HS-27A (cell line): ENCODE measurements at places on chromosomes 3 and 15.

- no peak for DNase-seq
These were observed 516.7 kb downstream of the FOXP1 start for GRCh38 chr3:71066849-71067261.

DNA sequence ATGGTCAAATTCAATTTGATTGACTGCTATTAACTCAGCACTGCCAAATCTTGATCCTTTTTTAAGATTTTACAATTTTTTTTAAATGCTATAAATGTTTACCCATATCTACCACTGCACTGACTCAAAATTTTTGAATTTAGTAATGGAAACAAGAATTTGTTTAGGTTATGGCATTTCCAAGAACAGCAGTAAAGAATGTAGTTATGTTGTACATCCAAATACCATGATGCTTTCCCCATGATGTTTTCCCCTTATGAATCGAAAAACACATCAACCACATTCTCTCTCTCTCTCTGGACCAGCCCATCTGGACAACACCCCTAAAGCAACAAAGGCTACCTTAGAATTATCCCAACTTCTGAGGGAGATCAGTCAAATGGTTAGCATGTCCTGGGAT, 14.2 kb downstream of the CHRM5 start:
- DNase-seq = no peak

DNA sequence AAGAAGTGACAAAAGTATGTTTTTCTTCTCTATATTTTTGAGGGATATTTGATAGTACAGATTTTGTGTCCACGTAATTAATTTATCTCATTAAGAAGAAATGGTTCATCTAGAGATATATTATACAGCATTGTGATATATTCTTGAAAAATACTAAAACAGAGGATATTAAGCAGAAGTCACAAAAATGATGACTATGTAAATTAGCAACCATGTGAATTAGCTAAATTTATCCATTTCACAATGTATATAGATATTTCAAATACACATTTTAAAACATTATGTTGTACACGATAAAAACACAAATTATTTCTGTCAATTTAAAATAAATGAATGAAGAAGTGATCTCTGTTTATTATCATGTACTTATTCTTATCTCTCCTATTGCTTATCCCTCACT, 989.5 kb downstream of the TUSC7 start:
- no peak for DNase-seq

GRCh38 chr15:34753236-34753894, 1.4 kb downstream of the GJD2 start:
- DNase-seq = peak; percentile 8

DNA sequence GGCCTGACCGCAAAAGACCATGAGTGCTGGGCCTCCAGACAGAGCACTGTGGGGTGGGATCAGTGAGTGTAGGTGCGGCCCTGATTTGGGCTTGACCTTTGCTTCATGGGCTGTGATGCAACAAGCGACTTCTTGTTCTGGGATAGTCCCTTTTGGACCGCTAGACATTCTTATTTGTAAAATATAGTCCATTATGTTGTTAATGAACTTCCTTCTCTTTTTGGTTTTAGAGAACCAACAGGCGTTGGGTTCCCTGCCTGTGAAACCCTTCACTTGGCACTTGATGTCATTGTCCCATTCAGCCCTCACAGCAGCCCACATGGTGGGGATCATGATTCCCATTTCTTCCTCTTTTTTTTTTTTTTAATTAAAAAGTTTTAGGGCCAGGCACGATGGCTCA, 15.8 kb upstream of the TRH start:
- no peak for DNase-seq

DNA sequence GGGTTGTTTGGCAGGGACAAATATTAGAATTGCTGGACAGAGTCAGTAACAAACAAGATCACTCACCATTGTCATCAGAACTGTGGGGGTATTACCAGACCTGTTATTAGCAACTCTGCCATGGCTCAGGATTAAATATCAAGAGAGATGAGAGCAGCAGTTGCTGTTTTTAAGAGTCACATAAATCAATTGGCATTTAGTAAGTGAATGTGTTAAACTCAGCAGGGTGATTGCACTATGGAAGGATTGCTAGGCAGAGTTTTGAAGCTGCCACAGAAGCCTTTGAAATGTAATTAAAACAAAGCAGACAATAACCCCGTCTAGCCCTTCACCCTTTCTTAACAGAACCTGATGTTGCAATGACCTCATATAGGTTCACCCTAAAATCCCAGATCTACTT, 238.8 kb downstream of the GAP43 start:
- DNase-seq = no peak

GRCh38 chr3:56800130-56800831, 1.5 kb downstream of the ARHGEF3 start:
- no peak for DNase-seq

DNA sequence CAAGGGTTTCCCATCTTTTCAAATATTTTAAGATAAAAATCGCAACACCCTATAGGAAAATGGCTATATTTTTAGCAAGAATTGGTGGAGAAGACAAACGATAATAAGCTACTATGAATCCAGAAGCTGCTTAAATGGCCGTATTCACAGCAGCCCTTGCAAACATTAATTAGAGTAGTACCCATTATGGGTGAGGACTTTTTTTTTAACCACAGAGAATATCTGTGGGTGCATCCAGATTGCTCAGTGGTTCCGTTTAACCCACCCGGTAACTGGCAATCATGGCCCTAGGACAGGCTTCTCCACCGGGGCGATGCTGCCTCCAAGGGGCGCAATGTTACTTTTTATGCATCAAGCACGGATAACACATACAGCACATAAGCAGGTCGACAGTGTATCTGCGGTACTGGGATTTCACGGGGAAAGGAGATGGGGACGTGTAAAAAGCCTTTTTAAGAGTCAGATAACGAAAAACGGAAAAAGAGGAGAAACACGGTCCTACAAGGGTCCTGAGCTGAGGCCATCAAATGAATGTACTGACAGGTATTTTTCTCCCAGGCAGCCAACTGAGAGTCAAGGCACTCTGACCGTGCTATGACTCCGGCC, 968 bp upstream of the TMEM266 start:
- DNase-seq = no peak

DNA sequence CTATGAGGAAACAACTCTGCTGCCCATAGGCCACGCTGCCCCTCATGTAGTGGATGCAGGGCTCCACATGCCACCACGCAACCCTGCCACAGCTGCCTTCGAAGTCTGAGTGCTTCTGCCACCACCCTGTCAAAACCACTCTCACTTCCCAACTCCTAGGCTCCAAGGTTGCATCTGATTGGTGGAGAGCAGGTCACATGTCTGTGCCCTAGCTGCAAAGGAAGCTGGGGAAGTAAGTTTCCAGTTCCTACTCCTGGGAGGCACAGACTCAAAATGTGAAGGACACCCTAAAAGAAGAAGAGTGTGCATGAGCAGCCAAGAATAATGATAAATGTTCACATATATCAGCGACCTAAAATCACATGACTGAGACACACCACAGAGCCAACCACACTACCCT, 31.9 kb upstream of the TICRR start:
- DNase-seq = no peak

- no peak for DNase-seq
These were observed 13.3 kb upstream of the PLXND1 start for GRCh38 chr3:129619726-129620162.

DNA sequence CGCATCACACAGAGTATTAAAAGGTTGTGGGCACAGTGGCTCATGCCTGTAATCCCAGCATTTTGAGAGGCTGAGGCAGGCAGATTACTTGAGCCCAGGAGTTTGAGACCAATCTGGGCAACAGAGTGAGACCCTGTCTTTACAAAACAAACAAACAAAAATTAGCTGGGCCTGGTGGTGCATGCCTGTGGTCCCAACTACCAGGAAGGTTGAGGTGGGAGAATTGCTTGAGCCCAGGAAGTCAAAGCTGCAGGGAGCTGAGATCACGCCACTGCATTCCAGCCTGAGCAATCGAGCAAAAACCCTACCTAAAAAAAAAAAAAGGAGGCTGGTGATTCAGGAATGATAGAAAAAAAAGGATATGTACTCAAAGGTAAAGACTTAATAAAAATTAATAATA, 28.2 kb upstream of the ST6GAL1 start:
- DNase-seq = no peak

- no peak for DNase-seq
These were observed 301.2 kb upstream of the ARHGEF26 start for GRCh38 chr3:153820035-153820434.

DNA sequence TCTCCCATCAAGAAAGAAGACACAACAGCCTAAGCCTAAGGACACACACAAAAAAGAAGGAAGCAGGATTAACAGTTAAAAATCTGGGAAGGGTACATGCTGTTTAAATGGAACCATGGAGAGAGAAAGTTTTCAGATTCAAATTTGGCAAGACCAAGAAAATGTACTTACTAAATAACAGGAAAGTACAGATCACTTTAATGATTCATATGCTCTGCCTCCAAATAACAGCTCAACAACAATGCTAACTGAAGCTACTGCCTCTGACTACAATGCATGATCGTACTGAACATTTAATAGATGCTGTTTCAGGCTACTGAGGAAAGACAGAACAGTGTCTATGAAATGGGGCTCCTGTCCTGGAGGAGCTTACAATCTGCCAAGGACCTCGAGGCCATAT, 8.4 kb upstream of the NMB start:
- DNase-seq = no peak

GRCh38 chr3:170513642-170514041, 72.2 kb downstream of the SLC7A14 start:
- DNase-seq = no peak

- no peak for DNase-seq
These were observed 300.6 kb downstream of the FOXP1 start for GRCh38 chr3:71282976-71283375.

DNA sequence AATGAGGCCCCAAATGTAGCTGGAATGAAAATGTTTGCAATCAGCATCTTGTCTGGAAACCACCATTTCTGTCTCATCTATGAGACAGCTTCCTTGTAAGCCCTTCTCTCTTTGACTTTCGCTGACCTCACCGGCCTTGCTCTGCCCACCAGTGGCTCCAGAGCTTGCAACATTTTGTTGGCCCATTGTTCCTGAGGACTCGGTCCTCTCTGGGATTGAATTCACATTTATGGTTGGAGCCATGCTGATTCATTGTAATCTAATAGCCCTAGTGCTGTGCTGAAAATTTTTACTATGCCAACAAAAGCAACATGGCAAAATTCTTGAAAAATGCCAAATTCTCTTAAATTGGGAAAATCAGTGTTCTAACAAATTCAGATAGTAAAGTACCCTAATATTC, 37.2 kb downstream of the ABHD5 start:
- DNase-seq = no peak

DNA sequence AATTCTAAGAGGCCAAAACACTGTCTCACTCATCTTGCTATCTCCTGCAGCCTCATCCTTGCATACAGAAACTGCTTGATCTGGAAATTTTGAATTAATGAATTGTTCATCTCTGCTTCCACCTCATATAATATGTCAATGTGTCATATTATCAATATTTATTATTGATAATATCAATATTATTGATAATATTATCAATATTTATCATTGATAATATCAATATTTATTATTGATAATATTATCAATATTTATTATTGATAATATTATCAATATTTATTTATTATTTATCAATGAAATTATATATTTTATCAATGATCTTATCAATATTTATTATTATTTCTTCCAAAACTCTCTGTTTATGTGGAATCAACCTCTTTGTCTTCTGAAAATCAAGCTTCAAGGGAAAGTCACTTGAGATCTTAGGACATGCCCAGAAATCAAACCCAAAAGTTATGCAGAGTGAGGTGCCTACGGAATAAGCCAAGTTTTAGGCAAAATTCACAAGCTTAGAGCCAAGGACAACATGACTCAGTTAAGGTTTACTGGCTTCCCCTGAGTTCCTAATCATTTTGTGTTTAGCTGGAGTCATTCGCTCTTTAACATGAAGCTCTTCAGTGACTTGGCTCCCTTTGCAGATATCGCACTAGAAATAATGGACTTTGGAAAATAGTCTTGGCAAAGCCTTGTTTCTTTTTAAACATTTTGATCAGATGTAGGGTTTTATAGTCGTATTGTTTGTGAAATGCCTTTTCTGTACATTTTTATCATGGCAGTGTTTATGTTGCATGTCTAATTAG, 297.1 kb upstream of the RARB start:
- DNase-seq = no peak

DNA sequence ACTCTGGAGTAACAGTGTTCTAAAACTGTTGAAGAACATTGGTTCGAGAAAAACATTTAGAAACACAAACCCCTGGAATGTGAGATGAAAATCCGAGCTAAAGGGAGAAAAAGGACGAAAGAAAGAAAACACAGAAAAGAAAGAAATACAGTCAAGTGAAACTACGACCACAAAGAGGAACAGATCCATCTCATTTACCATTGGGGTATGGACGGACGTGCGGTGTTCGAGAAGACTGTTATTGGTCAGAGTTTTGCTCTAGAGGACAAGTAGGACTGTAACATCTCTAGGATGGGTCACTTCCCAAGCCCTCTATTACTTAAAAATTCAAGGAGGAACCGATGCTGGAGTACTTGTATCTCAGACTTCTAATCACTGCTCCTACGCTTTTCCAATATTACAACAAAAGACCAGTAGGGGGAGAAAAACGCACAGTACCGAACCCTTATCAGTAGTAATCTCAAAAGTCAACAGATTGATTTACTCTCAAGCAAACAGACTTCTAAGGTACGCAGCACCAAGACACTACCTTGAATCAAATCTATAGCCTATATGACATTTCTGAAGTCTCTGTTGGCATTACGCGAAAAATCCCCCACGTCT, 1.1 kb upstream of the PIK3CA start:
- peak; percentile 63 for DNase-seq

GRCh38 chr3:39056151-39056550, 4.3 kb downstream of the WDR48 start:
- no peak for DNase-seq

DNA sequence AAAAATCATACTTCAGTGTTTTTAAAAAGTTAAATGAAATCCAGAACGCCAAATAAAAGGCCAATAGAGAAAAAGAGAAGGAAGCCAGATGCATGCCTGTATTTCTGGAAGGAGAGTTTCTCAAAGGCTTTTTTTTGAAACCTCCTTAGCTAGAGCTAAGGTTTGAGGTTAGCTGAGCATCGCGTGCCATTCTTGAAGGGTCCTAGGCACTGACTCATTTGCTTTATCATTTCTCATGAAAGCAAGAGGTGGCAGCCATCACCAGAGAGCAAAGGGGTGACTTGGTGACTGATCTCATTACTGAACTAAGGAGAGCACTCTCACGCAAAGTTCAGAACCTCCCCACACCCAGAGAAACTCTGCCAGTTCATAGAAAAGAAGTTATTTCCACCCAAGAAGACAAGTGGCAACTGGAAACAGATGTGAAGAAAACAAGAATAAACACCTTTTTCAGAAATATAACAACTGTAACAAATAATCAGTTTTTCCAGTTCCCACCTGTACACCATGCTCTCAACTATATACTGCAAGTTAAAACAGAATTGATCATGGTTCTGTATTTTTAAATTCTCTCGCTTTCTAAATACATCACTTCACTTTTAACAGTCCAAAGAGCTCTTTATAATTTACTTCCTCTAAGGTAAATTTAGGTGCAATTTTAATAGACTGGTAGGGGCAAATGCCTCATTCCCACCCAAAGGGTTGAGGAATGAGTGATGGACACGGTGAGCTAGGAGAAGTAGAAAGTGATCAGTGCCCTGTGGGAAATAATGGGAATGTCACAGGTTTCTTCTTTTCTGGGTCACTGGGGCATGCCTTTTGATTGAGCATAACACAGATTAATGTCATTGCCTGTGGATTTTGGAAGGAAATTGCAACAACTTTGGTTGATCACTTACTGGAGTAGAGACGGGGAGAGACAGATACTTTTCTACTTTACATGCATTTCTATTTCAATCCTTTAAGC, 24.7 kb downstream of the GPR15 start:
- DNase-seq = peak; percentile 71
